ENCODE measurements at places on chromosomes 16 and 17. TPM values are rescaled to one million over a fixed set of nuclear protein-coding genes. Genes with fewer than 3 reads are reported as not detected.

- no peak for DNase-seq
These were observed 144.5 kb downstream of the CDH11 start for GRCh38 chr16:64977206-64977920.

DNA sequence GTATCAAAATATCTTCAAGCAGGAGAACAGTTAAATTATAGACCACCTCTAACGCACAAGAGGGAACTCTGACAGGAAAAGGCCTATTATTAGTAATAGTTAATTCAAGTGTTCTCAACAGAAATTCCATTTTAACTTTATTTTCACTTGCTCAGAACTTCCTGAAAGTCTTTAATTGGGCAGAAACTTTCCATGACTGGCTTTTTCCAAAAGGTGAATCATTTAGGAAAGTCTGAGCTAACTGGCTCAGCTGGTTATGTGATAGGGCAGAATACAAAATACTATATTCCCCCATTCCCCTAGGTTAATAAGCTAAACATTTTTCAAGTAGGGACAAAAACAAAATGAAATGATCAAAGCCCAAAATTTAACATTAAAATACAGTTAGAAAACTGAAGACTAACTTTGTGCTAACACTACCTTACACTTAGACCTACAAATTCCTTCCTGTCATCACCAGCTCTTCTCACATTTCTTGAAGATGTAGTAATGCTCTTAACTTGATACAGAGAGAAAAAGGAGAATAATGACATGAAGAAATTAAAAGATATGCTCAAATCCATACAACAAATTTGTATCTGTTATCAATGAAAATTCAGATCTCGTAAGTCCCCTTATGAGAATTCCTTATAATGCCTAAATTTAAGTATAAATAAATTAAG lies 31.0 kb downstream of the CFDP1 start:
- DNase-seq, result no peak

DNA sequence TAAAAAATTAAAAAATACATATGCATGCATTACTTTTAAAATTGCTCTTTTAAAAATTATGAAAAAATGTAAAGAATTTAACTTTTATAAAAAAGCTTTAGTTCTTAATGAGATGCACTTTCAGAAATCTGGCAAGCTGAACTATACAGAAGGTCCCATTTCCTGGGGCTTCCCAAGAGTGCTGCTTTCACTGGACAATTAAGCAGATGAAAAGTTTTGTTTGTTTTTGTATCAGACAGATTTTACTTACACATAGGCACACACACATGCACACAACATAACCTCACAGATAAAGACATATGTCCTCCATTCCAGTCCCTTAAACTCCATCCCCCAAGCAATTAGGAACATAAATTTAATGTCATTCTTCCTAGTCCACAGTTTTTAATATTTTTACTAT lies 402.3 kb upstream of the ASIC2 start:
- DNase-seq, result no peak

DNA sequence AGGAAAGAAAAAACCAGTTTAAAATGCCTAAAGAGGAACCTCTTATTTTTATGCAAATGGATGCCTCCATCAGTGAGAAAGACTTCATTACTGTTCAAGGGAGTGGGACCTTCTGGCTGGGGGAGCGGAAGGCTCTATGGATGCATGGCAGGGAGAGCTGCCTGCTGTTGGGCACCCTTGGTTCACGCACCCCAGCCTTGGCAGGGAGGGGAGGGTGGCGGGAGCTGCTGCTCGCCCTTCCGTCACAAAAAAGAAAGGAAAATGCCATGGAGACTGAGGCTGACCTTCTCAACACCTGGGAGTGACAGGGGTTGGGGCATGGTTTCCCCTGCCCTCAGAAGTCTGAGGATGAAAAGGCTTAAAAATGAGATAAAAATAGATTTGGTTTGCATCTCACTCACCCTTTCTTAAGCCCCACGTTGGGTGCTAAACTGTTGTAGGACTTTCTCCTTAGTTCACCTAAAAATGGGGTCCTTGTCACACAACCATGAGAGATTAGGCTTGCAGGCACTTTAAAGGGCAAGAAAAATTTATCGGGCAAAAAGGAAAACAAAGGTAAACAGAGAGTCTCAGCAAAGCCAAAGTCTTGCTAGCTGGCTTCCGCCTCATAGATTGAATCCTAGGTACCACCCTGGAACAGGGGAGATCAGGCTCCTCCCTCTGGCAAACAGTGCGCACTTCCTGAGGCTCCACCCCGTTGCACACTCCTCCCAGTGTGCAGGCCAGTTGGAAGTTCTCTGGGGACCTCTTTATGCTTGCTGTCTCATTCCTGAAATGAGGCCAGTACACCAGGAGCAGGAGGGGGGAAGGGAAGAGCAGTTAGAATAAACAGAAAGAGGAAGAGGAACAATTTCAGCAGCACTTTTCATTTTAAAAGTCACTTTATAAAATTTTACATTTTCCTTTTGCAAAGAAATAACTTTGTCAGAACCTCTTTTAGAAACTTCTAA lies 31.6 kb downstream of the PHKB start:
- DNase-seq, result peak; percentile 92

- DNase-seq, result no peak
These were observed 81.1 kb downstream of the ANKRD11 start for GRCh38 chr16:89409161-89409711.

GRCh38 chr16:78522327-78522726 lies 422.9 kb downstream of the WWOX start:
- no peak for DNase-seq

GRCh38 chr17:61221181-61221580 lies 178.5 kb upstream of the TBX2 start:
- DNase-seq, result no peak

DNA sequence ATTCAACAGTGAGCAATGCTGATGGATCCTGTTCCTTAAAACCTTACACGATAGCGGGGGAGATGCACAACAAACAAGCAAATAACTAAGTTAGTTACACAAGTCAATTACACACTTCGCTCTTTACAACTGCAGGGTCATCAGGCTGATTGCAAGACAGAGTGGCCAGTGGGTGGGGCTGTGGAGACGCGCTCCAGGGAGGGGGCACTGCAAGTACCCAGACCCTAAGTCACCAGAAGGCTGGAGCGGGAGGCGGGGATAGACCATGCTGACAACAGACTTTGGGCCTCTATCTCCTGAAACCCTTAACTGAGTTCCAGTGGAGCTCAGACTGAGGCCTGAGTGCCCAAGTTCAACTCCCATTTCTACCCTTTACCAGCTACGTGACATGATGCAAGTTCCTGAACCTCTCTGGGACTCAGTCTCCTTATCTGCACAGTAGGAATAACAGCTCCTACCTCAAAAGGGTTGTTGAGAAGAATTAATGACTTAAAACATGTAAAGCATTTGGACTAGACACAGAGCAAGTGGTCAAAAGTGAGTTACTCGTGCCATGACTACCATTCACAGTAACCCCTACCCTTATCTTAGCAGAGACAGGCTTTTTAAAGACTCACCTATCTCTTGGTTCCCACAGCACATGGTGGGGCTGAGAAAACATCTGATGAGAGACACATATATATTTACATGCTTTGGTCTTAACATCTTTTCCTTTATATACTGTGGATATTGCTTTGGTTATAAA lies 10.4 kb downstream of the CPPED1 start:
- no peak for DNase-seq

- DNase-seq, result no peak
These were observed 60.4 kb upstream of the MSI2 start for GRCh38 chr17:57195785-57196460.

DNA sequence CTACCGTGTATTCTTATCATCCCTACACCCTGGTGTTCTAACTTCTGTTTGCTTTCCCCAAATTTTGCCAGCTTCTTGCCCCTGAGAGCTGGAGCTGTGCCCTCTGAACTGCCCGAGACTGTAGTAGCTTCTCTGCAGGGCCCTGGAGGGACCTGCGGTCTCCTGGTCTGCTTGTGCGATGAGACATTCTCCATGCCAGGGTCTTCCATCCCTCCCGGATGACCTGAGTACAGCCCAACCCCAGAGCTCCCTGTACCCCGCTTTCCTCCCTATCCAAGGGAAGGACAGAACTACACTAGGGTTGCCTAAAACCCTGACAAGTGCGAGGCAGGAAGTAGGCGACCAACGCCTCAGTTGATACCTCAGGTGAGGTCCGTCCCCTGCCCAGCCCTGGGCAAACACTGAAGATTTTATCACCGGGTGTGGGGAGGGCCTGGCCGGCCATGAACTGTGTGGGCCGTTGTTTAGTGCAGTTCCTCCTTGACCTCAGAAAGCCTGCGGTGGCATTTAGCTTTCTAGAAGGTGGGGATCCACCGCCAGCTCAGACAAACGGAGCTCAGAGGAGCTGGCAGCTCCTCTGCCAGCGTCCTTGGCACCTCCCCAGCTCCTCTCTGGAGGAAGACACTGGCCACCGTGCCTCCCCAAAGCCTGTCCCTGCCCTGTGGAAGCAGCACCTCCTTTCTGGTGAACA lies 13.7 kb downstream of the CANT1 start:
- no peak for DNase-seq

GRCh38 chr17:56451629-56452028 lies 141.9 kb upstream of the NOG start:
- no peak for DNase-seq

GRCh38 chr16:29857133-29857760 lies 5.8 kb downstream of the CDIPT start:
- DNase-seq, result no peak

DNA sequence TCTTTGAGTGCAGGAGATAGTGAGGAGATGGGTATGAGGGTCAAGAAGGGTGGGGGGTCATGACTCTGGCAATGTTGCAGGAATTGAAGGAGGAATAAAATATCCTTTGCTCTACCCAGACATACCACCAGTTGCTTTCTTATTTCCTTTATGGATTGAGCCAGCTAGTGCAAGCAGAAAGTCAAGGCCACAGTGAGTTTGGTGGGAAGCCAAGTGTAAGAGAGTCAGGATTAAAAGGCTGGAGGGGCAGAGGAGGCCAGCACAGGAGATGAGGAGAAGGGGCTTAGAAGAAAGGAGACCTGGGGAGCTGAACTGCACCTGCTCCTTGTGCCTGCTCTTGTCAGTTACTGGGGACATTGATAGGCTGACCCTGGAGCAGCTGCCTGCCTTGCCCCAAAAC lies 16.1 kb downstream of the PIRT start:
- no peak for DNase-seq

DNA sequence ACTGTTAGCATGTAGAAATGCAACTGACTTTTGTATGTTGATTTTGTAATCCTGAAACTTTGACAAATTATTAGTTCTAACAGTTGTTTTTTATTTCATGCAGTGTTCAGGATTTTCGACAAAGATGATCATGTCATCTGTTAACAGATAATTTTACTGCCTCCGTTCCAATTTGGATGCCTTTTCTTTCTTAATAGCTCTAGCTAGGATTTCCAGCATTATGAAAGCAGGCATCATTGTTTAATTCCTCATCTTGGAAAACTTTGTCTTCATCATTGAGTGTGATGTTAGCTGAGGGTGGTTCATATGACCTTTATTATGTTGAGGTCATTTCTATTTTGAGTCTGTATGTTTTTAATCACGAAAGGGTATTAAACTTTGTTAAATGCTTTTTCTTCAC lies 31.9 kb downstream of the RMI2 start:
- DNase-seq, result no peak

DNA sequence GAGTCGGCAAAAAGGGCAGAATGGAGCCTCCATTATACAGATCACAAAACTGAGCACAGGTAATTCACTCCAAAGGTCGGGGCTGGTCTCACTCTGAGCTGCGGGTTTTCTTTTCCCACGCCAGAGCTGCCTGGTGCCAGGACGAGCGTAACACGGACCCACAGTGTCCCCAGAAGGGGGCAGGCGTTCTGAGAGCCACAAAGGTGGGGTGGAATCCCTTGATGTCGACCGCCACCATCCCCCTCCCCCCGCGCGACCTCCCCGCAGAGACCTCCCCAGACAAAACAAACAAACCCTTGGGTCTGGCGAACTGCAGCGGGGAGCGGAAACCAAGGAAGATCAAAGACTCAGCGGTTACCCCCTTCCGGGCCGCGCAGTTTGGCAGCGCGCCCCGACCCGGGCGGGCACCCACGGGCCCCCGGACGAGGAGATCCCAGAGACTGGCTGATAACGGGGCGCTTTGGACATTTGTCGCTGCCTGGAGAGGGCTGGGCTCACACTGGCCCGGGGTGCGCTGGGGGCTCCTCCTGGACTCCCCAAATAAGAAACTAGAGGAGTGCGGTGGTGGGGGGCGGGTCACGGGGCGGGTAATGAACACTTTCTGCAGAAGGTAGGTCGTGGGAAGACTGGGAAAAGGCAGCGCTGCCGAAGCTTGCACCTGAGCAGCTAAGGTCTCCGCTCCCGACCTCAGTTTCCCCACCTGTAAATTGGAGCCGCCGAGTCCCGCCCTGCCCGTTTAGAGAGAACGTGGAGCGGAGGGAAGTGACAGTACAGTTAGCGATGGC lies 664 bp upstream of the NKD1 start:
- peak; percentile 94 for DNase-seq

GRCh38 chr16:12063004-12063395 lies 86.5 kb downstream of the SNX29 start:
- no peak for DNase-seq

DNA sequence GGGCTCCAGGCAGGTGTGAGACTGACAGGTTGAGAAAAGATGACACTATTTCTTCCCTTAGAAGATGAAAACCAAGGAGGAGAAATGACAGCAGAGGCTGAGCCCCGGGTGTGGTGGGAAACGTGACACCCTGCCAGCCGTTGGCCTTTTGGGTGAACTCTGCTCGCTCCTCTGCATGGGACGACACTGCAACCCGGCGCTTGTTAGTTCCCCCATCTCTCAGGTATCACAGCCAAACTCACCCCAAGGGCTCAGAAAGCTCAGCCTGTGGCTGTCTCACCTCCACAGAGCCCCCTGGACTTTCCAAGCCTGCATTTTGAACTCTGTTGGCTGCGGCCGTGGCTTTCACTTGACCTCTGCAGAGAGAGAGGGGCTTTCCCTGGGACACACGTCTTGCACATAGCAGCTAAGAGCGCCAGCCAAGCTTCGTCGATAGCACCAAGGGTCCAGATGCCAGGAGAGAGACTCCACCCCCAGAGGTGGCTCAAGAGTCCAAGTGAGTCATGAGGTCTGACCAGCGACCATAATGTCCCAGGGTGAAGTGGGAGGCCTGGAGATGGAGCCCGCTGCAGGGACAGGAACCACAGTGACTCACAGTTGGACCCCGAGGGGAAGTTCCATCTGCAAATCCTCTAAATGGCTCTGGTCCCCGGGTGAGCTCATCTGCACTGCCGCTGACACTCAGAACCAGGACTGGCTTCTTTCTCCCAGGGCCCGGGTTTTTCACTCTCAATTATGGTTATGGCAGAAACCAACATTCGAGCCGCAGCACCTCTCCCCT lies 301.9 kb downstream of the SOX9 start:
- DNase-seq, result peak; percentile 96

SF3B3 gene
- polyA plus RNA-seq, result 157 TPM

CDIPT gene
- polyA plus RNA-seq, result 97.5 TPM

CIITA gene
- 0.08 TPM for polyA plus RNA-seq

HOXB2 gene
- polyA plus RNA-seq, result not detected

GLTPD2 gene
- 7.5 TPM for polyA plus RNA-seq

ERBB2 gene
- 57.7 TPM for polyA plus RNA-seq

PSMB10 gene
- 17.8 TPM for polyA plus RNA-seq

HS3ST3B1 gene
- 14.6 TPM for polyA plus RNA-seq

ABCA6 gene
- 0.05 TPM for polyA plus RNA-seq

CACNG3 gene
- polyA plus RNA-seq, result not detected

KRT23 gene
- 48.4 TPM for polyA plus RNA-seq
